ENCODE measurements at places on chromosomes 1 and 21. TPM values are rescaled to one million over a fixed set of nuclear protein-coding genes. Genes with fewer than 3 reads are reported as not detected.

GRCh38 chr1:231903586-231904081 lies 277.0 kb downstream of the DISC1 start:
- DNase-seq, result no peak

GRCh38 chr1:68615312-68615711 lies 118.4 kb upstream of the DEPDC1 start:
- no peak for DNase-seq

DNA sequence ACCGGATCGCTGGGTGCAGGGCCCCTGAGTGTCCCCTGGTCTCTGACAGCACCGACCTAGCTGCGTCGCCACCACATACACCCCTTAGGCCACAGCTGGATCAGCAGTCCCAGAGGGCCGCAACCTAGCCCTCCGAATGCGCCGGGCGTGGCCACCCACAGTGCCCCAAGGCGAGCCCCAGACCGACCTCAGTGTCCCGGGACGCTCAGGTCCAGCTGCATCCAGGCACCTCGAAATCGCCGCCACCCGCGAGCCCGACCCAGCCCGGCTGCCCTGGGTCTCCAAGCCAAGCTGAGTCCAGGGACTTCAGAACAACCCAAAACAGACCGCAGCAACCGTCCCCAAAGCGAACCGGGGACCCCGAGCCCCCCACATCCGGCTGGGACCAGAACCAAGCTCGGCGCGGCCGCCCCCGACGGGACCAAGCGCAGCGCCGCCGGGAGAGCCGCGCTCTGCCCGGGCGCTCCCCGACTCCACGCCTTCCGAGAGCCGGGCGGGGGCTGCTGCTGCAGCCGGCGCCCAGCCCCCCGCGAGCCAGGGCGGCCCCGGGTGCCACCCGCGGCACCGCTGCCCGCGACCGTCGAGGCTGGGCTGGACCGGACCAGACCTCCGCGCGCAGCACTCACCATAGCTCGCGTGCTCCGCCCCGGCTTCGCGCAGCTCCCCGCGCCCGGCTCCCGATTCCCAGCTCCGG lies 54.6 kb upstream of the ECE1 start:
- no peak for DNase-seq

DNA sequence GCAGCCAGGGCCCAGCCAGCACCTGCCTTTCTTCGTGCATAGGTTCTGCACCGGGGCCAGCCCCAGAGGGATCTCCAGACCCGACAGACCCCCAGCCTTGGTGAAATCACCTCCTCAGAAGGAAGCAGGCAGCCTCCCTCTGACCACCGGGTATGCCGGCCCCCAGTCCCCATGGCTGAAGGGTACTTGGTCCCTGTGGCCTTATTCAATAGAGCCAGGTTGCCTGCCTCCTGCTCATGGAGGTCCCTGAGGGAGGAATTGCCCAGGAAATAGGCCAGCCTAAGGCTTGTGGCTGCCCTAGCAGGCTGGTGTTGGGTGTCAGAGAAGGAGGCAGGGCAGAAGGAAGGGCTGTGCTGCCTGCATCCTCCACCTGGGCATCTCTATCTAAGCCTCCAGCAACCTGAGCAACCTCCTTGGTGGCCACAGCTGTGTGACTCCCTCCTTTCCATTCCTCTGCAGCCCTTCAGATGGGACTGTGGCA lies 338.2 kb upstream of the VAMP3 start:
- DNase-seq, result peak; percentile 66

- DNase-seq, result peak; percentile 80
Observed at GRCh38 chr1:205077158-205077933, 6.9 kb downstream of the TMEM81 start.

GRCh38 chr1:203401199-203401877 lies 50.4 kb upstream of the FMOD start:
- no peak for DNase-seq

- DNase-seq, result no peak
Observed at GRCh38 chr21:43643193-43643592, 16.1 kb downstream of the HSF2BP start.

- peak; percentile 37 for DNase-seq
Observed at GRCh38 chr1:221810406-221810805, 68.5 kb upstream of the DUSP10 start.

DNA sequence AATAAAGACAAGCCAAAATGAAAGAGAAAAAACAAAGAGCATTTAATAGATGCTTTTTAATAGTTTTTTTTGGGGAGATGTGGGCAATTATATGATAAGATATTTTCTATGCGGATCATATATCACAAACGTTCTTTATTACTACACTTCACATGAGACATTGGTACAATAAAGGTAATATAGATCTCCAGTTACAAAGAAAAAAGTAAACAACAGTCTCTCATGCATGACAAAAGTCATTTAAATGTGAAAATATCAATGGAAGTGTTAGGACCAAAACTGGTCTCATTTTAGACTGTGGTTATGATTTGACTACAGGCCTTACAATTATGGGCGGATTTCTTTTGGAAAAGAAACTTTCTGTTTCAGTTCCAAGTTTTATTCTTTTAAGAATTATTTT lies 687.0 kb downstream of the ADGRL2 start:
- no peak for DNase-seq

The TTC39A gene
- total RNA-seq, result 0.88 TPM

The TNFAIP8L2 gene
- total RNA-seq, result not detected

The TRIM63 gene
- total RNA-seq, result under 0.01 TPM

The CA14 gene
- not detected for total RNA-seq
